Tibial nerve (tissue), 4 donors: ENCODE measurements at places on chromosomes 13 and 19. TPM values are rescaled to one million over a fixed set of nuclear protein-coding genes. Genes with fewer than 3 reads are reported as not detected.

Gene C13orf46
- total RNA-seq = 4.6 TPM

Gene ATP11A
- 31.8 TPM for total RNA-seq

Gene FARP1
- total RNA-seq = 21.8 TPM

Gene SOX1
- not detected for total RNA-seq

Gene RAB20
- 52.5 TPM for total RNA-seq

Gene EPS8L1
- total RNA-seq = 0.44 TPM

Gene SIX5
- total RNA-seq = 23.5 TPM

Gene MICOS13
- total RNA-seq = 79.1 TPM

Gene NEK5
- total RNA-seq = 0.66 TPM

Gene ATXN8OS
- not detected for total RNA-seq

Gene ZNF681
- 0.39 TPM for total RNA-seq

Gene ILF3
- 109 TPM for total RNA-seq

Gene ZSCAN18
- total RNA-seq = 118 TPM

Gene IZUMO2
- total RNA-seq = not detected

Gene CGB2
- total RNA-seq = not detected

Gene TEX29
- not detected for total RNA-seq

Gene ZSCAN4
- total RNA-seq = not detected

Gene KLK12
- not detected for total RNA-seq

Gene IFI30
- total RNA-seq = 19.0 TPM

Gene CYP2A7
- not detected for total RNA-seq

Gene ONECUT3
- total RNA-seq = not detected

Gene SYT3
- not detected for total RNA-seq

Gene ZNF44
- 11.8 TPM for total RNA-seq

Gene PVR
- 70.5 TPM for total RNA-seq

Gene FBXO17
- 59.6 TPM for total RNA-seq

Gene GJB6
- not detected for total RNA-seq

Gene LTBP4
- 996 TPM for total RNA-seq

Gene CEACAM16
- not detected for total RNA-seq

Gene LHB
- total RNA-seq = not detected

Gene TDRD12
- 0.21 TPM for total RNA-seq
